ENCODE measurements at places on chromosomes 7 and 10.

GRCh38 chr7:70669854-70670253, 462.1 kb upstream of the GALNT17 start:
- DNase-seq, result no peak

- no peak for DNase-seq
Measured at GRCh38 chr10:124040451-124041188, 52.8 kb downstream of the CHST15 start.

DNA sequence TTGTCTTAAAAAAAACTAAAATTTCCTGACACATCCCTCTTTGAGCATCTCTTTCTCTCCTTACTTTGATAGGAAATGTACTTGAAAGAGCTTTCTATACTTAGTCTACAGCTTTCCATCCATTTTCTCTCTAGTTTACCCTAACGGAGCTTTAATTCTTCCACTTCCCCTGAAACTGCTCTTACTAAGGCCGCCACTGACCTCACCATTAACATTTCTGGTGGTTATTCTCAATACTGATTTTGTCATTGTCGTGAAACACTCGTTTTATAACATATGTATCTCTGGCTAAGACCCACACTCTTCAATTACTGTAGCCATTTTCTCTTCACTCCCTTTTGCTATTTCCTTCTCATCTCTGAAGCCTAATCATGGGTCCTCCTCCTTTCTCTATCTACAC, 262.0 kb upstream of the FERD3L start:
- no peak for DNase-seq

GRCh38 chr10:69068549-69068948, 19.4 kb upstream of the SRGN start:
- no peak for DNase-seq

DNA sequence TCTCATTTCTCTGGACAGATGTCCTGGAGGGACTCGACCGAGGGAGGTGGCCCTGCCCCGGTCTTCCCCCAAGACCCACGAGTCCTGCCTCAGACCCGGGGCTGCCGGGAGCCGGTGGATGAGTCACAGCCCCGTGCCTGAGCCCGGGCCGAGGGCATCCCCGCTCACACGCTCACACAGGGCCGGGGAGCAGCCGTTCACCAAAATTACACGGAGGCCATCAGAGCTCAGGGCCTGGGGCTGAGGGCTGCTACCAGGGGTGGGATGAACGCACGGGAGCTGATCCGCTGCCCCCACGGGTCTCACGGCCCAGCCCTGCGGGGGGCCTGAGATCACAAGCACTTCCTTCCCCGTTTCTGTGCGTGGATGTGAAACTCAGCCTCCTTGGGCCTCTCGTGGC, 17.5 kb downstream of the FAM20C start:
- DNase-seq, result no peak

Data from glomerular endothelial cell (primary cell).